ENCODE measurements at places on chromosomes 6 and 20.

- DNase-seq = no peak
Measured at GRCh38 chr20:41068806-41069205, 40.2 kb downstream of the TOP1 start.

DNA sequence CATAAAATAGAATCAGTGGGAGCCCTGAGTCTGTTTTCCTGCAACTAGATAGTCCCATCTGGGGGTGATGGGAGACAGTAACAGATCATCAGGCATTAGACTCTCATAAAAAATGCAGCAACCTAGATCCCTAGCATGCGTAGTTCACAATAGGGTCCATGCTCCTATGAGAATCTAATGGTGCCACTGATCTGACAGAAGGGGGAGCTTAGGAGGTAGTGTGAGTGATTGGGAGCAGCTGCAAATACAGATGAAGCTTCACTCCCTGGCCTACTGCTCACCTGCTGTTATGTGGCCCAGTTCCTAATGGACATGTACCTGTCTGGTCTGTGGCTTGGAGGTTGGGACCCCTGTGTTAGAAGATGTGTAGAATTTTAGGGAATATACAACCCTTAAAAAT lies 904.5 kb upstream of the EPHA7 start:
- no peak for DNase-seq

DNA sequence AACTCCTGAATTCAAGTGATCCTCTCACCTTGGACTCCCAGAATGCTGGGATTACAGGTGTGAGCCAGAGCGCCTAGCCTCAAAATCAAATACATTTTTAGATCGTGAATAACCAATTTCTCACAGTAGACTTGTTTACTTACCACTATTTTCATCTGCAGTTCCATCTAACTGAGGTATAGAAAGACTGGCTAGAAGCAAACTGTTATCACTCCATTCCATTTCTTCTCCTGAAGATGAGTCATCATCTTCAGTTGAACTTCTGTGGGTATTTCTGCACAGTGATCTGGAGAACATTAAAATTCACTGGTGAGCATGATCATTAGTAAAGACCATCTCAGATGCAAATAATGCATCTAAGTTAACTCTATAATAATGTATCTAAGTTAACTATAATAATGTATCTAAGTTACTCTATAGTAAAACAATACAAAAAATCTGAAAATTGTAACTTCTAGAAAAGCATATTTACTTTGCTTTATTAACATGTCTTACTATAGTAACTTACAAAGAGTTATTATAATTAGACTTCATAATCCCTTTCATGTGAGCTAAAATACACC lies 105.4 kb downstream of the REV3L start:
- DNase-seq = no peak

GRCh38 chr6:132425176-132425575 lies 23.9 kb upstream of the MOXD1 start:
- DNase-seq = no peak

- DNase-seq = no peak
Measured at GRCh38 chr6:12675931-12676330, 40.6 kb upstream of the PHACTR1 start.

DNA sequence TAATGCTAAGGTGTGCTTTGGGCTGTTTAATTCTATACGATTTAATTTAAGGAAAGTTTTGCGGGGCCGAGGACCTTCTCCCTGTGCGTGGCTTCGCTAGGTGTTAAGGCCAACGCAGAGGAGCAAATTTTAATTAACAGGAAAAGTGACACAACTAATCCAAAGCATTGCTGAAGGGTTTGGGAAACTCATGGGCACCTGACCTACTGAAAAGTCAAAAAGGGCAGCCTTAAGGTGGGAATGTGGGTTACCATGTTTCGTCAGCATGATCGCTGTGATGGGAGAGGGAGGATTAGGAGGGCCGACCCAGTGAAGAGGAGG lies 415 bp upstream of the CUL9 start:
- no peak for DNase-seq

GRCh38 chr20:37007898-37008649 lies 56.6 kb upstream of the SAMHD1 start:
- DNase-seq = no peak

- DNase-seq = no peak
Measured at GRCh38 chr6:150169609-150170008, 26.8 kb downstream of the PPP1R14C start.

GRCh38 chr20:4006640-4007039 lies 8.7 kb downstream of the RNF24 start:
- no peak for DNase-seq

DNA sequence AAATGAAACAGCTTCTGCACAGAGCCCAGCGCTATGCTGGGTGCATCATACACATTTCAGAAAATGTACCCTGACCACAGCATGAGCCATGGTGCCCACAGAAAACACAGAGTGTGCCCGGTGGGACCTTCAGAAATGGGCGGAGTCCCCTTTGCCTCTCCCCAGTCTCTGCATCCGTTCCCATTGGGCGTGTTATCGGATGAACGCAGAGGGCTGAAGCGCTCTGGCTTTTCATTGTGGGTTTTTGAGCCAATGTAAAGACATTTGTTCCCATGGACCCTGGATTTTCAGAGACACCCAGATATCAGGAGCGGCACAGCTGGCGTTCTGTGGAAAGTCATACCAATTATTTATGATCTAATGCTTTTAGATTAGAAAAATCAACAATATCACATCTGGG lies 99.8 kb downstream of the DACT2 start:
- no peak for DNase-seq

GRCh38 chr6:129859524-129859923 lies 1.6 kb downstream of the TMEM244 start:
- DNase-seq = no peak

- DNase-seq = no peak
Measured at GRCh38 chr6:64128301-64129024, 492.9 kb downstream of the PHF3 start.

- DNase-seq = no peak
Measured at GRCh38 chr6:166430269-166430668, 47.5 kb upstream of the MPC1 start.

- peak; percentile 6 for DNase-seq
Measured at GRCh38 chr6:53888931-53889330, 94.1 kb downstream of the LRRC1 start.

DNA sequence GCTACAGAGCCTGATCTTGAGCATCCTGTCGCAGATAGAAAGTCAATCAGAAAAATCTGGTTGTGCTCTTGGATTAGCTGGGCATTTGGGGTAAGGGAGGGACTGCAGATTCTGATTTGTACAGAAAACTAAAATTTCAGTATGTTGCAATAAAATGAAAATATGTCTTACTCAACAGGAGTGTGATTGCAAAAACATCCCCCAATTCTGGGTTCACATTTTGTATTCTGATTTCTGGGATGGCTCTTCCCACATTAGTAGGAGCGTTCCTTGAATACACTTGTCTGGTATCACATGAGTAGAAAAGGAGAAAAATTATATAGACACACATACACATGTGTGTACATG lies 40.5 kb downstream of the PANK2 start:
- DNase-seq = no peak

- DNase-seq = no peak
Measured at GRCh38 chr6:113067612-113068275, 720.6 kb downstream of the RFPL4B start.

- no peak for DNase-seq
Measured at GRCh38 chr20:57504411-57504810, 20.5 kb downstream of the CTCFL start.

- no peak for DNase-seq
Measured at GRCh38 chr6:13274707-13275434, 53.5 kb downstream of the TBC1D7 start.

DNA sequence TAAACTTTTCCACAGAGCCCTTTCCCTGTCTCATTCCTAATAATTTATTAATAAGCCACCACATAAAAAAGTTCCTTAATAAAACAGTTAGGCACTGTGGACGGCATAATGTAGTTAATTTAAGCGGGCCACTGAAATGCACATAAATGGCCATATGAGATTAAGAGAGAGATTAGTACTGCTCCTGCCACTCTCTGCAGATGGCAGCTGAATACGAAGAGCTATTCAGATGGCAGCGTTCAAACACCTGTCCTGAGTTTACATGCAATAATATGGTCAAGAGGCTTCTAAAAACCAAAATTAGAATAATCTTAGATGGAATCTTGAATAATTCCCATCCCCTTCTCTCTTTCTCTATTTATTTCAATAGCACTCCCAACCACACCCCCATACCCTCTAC lies 461.8 kb downstream of the PKHD1 start:
- DNase-seq = no peak

DNA sequence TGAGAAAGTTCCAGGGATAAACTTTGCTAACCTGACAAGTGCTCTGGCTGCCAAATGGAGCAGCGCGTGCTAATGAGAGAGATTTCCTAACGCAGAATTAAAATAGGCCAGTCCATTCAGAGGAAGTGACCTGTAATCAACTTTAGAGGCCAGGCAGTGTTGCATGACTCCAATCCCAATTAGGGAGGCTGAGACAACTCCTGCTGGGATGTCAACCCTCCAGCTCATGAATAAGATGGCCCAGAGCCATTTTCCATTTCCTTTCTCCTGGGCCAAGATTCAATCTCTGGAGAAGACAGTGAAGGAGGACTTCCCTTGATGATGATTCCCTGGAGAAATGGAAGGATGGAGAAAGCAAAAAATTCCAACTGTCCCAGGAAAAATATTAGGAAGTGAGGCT lies 241.5 kb upstream of the RNF24 start:
- DNase-seq = no peak

- peak; percentile 17 for DNase-seq
Measured at GRCh38 chr20:47540443-47541354, 39.0 kb downstream of the NCOA3 start.

- no peak for DNase-seq
Measured at GRCh38 chr20:63124092-63124781, 91.7 kb downstream of the YTHDF1 start.

GRCh38 chr20:59784791-59785668 lies 148.4 kb downstream of the SYCP2 start:
- DNase-seq = no peak

DNA sequence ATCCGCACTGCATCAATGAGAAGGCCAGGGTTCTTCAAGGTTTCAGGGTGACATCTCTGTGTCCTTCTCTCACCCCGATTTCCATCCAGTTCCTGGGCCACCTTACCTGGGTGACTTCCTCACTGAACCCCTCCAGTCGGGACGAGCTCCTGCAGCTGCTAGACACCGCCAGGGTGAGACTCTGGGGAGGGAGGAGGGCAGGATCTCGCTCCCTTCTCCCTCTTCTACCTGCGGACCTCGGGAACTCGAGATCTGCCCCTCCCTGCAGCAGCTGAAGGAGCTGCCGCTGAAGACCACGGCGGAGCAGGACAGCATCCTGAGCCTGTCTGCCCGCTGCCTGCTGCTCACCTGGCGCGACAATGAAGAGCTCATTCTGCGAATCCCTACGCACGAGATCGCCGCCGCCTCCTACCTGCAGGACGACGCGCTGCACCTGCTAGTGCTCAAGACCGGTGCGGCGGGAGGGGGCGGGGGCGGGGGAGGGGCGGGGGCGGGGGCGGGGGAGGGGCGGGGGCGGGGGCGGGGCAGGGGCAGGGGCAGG lies 7.5 kb downstream of the CCM2L start:
- peak; percentile 72 for DNase-seq

DNA sequence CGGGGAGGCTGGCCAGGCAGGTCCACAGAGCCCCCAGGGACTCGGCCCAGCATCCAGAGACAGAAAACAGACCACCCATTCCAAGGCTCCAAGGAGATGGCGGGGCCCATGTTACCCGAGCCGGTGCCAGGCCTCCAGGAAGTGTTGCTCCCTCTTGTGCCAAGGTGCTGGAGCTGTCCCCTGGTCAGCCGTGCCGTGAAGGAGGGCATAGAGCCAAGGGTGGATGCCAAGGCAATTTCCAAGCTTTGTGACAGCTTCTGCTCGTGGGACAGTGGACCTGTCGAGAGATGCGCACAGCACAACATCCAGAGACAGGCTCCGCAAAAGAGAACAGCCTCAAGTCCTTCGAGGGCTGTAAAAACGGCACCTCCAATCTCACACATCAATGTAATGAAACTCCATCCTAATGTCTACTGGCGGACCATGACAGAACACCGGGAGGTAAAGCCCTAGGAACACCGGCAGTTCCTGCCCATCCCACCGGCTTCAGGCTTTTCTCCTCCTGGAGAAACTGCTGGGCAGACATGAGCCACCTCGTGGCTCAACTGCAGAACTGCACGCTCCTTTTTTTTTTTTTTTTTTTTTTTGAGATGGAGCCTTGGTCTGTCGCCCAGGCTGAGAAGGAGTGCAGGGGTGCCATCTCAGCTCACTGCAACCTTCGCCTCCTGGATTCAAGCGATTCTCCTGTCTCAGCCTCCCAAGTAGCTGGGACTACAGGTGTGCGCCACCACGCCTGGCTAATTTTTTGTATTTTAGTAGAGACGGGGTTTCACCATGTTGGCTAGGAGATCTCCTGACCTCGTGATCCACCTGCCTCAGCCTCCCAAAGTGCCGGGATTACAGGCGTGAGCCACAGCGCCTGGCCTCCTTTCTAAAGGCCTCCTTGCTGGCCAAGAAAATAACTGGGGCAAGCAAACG lies 30.9 kb upstream of the AVP start:
- peak; percentile 33 for DNase-seq

GRCh38 chr6:41190791-41191190 lies 10.2 kb downstream of the TREML2 start:
- DNase-seq = no peak

- no peak for DNase-seq
Measured at GRCh38 chr6:141140905-141141304, 991.8 kb upstream of the GJE1 start.

- no peak for DNase-seq
Measured at GRCh38 chr6:119205911-119206618, 127.6 kb upstream of the FAM184A start.

- DNase-seq = no peak
Measured at GRCh38 chr20:32534661-32535240, 50.4 kb downstream of the NOL4L start.

DNA sequence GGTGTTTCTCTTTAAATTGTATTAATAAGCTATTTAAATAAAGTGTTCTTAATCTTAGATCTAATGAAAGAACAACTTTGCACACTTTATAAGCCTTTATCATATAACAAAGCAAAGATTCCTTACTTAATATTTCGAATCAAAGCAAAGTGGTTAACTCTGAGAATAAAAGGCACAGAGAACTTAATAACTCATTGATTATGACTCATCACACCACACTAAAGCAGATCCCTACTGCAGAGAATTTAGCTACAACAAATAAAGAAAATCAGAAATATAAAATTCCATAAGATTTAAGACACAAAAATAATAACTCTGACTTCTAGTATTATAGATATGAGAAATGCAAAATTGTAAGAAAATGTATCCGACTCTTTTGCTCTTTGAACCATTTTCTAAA lies 135.6 kb upstream of the RUNX2 start:
- no peak for DNase-seq

GRCh38 chr6:134954272-134955000 lies 4.5 kb upstream of the ALDH8A1 start:
- DNase-seq = peak; percentile 5

All from LoVo (cell line).